ENCODE measurements at places on chromosomes 7 and 10.
A peak's percentile ranks its signal among the peaks of the same experiment; 100 is the strongest.

DNA sequence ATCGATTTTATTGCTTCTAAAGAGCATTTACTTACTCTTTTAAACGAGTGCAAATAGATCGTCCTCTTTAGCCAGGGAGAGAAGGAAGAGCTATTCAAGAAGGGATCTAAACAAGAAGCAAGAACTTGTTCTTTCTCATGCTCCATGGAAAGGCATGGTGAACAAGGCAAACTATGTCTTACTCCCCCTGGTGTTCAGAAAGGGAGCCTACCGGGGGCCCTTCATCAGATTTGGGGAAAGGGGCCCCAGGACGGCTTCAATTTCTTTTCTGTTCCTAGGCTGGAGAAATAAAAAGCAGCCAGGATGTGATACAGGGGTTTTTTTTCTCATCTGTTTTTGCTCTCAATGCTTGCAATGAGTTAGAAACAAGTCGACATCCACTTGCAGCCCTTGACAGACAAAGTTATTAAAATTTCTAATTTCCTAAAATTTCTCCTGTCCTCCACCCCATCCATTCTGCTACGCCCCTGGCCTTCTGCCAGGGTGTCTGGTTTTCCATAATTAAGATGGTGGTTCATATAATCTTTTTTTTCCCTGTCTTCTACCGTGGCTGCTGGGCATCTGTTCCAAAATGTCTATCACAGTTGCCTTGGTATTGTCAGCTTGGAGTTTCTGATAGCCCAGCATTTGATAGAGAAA is 214.4 kb downstream of the CREB5 start:
- peak; percentile 36 for DNase-seq

DNA sequence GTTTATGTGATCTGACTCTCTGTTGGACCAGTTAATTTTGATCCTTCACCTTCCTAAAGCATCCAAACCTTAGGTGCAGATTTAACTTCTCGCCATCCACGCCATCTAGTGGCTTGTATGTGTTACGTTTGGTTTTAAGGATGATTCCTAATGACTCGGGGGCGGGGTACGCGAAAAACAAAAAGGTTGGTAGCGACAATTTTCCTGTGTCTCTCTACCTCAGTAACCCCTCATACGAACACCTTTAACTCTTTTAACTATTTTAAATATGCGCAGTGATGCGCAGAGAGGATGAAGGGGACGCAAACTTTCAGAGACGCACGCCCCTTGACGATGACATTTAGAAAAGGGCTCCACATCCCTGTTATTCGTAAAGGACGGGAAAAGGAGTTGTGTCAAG is 714 bp upstream of the KCND2 start:
- peak; percentile 24 for DNase-seq

GRCh38 chr10:11498399-11498798 is 113.1 kb downstream of the USP6NL start:
- no peak for DNase-seq

GRCh38 chr10:79417266-79417665 is 28.2 kb downstream of the ZCCHC24 start:
- DNase-seq, result no peak

- DNase-seq, result no peak
These were observed 59.0 kb downstream of the VSTM4 start for GRCh38 chr10:49056356-49056755.

- no peak for DNase-seq
These were observed 50.6 kb upstream of the DPYSL4 start for GRCh38 chr10:132136097-132136521.

DNA sequence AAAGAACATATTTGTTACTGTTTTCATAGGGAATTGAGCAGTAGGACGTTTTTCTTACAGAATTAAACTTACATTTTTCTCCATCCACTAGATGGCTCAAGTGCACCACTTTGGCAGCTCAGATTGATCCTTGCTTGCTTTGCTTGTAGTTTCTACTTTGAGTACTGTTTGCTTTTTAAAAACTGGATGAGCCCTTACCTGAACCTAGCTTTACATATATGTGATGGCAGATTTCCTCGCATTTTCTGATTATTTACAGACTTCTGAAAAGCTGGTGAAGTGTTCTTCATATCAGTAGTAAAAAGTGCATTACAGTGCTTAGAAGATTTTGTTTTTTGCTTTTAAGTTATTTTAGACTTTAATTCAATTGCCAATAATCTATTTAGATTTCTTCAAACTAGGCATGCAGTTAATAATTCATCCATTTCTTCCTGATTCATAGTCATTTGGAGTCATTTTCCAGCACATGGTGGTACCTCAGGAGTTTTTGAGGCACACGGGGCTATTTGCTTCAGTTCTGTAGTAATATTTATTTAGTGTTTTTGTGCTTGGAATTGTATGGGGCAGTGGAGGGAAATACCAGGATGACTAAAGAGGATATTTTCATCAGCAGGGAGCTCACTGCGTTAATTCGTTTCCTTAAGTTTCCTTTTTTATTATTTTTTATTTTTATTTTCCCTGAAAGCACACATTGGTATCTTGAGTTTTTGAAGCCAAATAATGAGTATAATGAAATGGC is 57.3 kb downstream of the MAPK8 start:
- peak; percentile 46 for DNase-seq

GRCh38 chr10:132479024-132479602 is 58.5 kb upstream of the INPP5A start:
- no peak for DNase-seq

DNA sequence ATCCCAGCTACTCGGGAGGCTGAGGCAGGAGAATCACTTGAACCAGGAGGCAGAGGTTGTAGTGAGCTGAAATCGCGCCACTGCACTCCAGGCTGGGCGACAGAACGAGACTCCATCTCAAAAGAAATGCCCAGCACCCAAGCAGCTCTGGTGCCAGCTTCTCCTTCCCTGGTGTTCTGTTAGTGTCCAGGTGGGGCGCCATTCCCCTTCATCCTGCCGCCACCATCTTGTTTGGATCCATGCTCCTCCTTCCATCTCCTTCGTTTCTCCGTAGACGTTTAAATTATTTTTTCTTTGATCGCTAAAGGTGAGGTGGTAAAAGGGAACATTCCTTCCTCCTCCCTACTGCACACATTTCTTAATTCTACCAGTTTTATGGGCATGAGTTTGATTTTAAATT is 30.3 kb downstream of the PROSER2 start:
- DNase-seq, result no peak

DNA sequence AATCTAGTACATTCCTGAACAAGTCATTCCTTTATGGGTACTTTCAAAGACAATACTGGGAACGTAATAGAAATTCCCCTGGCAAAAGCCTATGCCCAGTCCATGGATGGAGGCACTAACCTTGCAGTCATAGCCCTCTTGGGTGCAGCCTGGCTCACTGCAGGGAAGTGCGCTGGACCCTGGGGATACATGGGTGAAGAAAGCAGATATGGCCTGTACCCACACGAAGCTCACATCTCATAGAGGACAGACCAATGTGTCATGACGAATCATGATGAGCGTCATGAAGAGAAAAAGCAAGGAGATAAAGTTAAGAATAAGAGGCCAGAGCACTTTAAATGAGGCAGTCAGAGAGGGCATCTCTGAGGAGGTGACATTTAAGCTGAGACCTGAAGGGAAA is 11.8 kb downstream of the PRLHR start:
- DNase-seq, result no peak

DNA sequence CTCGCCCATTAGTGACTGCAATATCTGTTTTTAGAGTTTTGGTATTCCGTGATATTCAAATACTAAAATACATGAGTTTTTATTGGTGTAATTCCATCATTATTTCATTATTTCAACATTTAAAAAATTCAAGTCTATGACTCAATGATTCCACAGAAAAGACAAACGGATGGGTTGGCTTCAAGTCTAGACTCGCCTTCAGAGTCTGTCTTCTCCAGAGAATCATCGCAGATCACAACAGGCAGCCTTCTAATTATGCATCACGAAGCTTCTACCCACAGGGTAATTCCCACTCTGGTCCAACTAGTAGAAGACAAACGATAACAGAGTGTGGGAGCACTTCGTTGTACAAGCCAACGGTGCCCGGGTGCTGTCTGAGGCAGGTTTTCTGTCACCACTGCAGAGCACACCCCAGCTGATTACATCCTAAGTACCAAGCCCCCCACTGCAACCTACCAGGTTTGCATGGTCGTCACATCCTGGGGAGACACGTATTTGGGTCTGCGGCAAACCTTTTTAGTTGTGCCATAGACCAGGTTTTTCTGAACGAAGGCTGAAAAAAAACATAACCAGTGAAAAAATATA is 28.9 kb downstream of the PARP12 start:
- no peak for DNase-seq

- DNase-seq, result no peak
These were observed 17.9 kb upstream of the PRKAR1B start for GRCh38 chr7:744854-745430.

- no peak for DNase-seq
These were observed 612.0 kb downstream of the CNTNAP2 start for GRCh38 chr7:146728611-146729010.

GRCh38 chr10:131972474-131973071 is 9.2 kb downstream of the BNIP3 start:
- DNase-seq, result no peak

DNA sequence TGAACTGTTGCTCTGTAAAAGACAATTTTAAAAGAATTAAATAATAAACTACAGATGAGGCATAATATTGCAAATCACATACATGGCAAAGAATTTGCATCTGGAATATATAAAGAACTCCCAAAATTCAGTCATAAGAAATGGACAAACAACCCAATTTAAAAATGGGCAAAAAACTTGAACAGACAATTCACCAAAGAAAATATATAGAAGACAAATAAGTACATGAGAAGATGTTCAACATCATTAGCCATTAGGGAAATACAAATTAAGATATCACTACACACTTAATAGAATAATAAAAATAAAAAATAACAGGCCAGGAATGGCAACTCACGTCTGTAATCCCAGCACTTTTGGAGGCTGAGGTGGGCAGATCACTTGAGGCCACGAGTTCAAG is 22.0 kb upstream of the TNPO3 start:
- no peak for DNase-seq

GRCh38 chr7:130947792-130948580 is 214.0 kb upstream of the KLF14 start:
- no peak for DNase-seq

Measured in NCI-H2081 treated with DMSO at 0.1 percent for 48 hours (cell line).